ENCODE measurements at places on chromosomes 6 and 20.

DNA sequence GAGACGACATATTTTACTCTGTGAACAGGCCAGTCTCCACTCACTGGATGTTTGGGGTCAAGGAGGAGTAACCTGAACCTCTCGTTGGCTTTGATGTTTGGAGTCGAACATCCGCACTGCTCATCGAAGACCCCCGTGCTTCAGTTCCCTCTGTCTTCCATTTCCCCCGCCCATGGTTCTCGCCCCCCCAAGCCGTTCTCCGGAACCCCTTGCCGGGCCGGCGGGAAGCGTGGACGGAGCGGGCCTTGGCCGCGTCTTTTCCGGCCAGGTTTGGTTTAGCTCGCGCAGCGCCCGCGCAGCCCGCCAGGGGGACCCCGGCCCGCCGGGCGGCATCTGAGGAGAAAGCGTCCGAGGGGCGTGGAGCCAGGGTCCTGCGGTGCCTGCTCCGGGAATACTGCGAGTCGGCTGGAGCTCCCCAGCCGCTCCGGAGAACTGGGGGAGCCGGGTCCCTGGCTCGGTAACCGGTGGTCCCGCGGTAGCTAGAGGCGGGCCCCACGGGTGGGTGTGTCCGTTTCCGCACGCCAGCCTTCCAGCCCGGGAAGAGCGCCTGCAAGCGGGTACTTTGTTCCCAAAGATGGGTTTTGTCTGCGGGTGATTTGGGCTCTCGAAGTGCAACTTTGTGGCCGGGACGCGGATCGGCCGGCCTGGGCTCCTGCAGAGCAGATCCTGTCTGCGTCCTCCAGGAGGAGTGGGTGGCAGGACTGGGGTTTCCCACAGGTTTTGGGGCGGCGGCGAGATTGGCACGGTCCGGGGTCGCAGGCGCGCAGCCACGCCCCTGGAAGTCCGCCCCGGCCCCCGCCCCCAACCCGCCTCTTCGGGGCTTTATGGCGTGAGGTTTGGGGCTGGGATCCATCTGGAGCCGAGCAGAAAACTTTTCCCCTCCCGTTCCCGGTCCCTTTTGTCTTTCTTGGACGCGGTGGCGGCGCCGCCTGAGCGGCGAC lies at the start of gene TMEM200A:
TSS of gene TMEM200A (plus strand) at position 852 of the 941 bp plus-strand sequence. CDS start 74,406 bp downstream, outside the sequence.
- DNase-seq, result peak; percentile 92

GRCh38 chr6:106124437-106125430 lies 38.6 kb downstream of the PRDM1 start:
- no peak for DNase-seq

DNA sequence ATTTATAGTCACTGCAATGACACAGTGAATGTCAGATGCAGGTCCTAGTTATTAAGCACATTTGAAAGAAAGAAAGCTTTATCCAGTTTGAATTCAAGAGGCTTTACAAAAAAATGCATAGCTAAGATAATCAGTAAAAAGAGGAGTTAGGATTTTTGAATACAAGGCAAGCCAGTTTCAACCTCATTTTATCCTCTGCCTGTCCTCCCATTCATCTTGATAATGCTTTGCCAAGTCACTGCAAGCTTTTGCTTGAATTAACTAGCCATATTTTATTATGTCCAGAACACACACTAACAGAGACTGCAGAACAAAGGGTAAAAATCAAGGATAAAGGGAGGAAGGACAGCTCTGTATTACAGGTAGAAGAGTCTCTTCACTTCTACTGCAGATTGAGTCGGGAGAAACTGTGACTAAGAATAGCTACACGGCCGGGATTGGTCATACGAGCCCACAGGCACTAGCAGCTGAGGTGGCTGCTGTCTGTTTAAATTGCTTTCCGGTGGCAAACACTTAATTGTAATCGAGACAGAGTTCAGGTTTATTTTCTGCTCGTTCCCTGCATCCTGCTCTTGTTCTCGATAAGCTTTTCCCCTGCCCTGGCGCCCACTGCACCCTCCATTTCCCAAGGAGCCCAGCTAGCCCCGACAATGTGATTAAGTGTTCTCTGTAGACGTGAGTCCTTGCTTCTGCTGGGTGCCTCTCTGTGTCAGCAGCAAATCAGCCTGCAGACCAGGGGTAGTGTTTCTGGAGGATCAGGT lies 30.5 kb upstream of the AKAP12 start:
- DNase-seq, result no peak

DNA sequence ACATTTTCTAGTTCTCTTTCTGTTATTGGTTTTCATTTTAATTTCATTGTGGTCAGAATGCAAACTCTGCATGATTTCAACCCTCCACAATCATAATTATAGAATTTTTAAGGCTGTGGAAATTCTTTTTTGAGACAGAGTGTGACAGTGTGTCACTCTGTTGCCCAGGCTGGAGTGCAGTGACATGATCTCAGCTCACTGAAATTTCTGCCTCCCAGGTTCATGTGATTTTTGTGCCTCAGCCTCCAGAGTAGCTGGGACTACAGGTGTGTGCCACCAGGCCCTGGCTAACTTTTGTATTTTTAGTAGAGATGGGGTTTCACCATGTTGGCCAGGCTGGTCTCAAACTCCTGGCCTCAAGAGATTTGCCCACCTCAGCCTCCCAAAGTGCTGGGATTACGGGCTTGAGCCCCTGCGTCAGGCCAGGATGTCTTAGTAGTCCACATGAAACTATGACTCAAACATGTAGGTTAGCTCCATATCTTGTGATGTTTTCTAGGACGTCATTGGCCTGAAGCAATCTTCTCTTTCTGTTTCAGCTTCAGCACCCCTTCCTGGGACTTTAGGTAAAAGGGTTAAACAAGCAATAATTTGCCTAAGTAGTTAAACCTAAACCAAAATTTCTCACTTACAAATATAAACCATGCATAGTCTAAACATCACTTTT lies 47.4 kb upstream of the SAMD3 start:
- DNase-seq, result no peak
